ENCODE measurements at places on chromosomes 3 and 15. TPM values are rescaled to one million over a fixed set of nuclear protein-coding genes. Genes with fewer than 3 reads are reported as not detected.
A peak's percentile ranks its signal among the peaks of the same experiment; 100 is the strongest.

- ATAC-seq, result no peak
These were observed 18.2 kb downstream of the SENP8 start for GRCh38 chr15:72136170-72137051.

GRCh38 chr15:43915631-43916325 is 89.0 kb downstream of the WDR76 start:
- ATAC-seq, result no peak

- no peak for ATAC-seq
These were observed 9.3 kb downstream of the RBPMS2 start for GRCh38 chr15:64766058-64766457.

DNA sequence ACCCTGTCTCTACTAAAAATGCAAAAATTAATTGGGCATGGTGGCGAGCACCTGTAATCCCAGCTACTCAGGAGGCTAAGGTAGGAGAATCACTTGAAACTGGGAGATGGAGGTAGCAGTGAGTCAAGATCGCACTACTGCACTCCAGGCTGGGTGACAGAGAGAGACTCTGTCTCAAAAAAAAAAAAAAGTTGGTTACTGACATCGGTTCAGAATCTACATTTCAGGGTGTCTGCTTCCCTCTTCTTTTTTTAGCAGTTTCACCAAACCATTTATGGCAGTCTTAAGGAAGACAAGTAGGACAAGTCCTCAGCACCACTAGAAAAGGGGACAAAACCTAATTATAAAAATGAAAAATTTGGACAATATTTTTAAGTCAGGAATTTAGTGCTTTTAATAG is 3.3 kb upstream of the USP4 start:
- ATAC-seq, result no peak

DNA sequence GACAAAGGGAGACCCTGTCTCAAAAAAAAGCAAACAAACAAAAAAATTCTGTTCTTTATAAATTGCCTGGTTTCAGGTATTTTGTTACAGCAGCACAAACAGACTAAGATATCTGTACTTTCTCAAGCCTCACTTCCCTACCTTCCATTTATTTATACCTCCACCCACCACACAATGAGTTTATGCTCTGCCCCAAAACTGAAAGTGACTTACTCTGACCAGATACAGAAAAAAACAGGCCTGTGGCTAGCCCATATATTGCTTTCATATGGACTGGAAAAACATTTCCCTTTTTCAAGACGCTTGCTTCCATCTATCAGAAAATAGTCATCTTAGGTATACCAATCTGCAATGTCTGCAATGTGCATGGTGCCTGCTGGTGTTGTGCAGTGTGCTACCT is 8.7 kb upstream of the GPD1L start:
- ATAC-seq, result no peak

Gene SMCO1
- total RNA-seq, result not detected

- ATAC-seq, result no peak
These were observed 17.7 kb downstream of the SEC62 start for GRCh38 chr3:169984292-169984691.

GRCh38 chr3:128068156-128068620 is 16.0 kb downstream of the SEC61A1 start:
- ATAC-seq, result no peak

DNA sequence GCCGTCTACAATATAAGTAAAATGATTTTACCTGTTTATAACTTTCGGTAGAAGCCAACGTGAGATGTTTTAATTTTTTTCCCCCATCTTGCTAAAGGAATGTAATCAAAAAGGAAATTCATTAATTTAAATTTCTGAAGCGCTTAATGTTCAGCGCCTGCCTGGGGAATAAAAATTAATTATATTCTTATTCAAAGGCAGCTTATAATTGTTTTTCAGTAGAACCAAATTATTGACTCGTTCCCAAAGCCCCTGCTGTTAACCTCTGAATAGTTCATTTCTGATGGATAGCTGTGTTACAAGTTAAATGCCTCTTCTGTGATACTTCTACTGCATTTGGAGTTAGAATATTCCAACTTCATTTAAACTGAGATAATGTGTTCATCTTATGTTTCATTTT is 51.6 kb downstream of the ARMC8 start:
- ATAC-seq, result no peak

GRCh38 chr3:139355891-139356290 is 12.1 kb downstream of the MRPS22 start:
- no peak for ATAC-seq

Gene GPR171
- 0.32 TPM for total RNA-seq

- ATAC-seq, result no peak
These were observed 15.8 kb downstream of the TGM4 start for GRCh38 chr3:44890258-44890657.

DNA sequence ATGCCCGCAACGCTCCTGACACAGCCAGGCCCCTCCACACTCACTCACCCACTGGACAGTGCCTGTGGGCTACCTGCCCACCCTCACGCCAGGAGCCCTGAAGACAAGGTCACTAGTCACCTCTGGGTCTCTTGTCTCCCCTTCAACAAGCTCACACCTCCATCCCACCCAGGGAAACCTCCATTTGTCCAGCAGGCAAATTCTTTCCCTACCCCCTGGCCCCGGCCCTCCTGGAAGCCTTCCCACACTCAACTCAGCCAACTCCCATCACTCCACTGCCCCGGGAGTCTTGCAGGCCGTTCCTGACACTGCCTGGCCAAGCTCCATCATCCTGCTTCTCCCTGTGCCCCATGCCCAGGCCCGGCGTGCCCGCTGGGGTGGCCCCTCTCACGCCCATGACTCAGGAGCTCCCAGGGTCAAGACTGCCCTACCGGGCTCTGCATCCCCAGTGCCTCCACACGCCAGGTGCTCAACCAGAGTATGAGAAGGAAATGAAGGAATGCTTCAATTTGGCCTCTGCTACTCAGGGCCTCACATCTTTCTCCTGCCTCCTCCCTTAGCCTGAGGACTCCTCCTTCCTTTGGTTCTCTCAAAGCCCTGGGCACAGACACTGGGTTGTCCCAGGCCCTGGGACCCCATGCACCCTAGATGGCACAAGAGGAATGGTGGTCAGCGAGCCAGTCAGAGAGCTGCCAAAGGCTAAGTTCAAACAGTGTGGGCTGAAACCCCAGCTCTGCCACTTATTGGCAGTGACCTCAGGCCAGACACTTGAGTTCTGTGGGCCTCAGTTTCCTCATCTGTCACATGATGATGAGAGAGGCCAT is 88.6 kb downstream of the SEC22A start:
- no peak for ATAC-seq

DNA sequence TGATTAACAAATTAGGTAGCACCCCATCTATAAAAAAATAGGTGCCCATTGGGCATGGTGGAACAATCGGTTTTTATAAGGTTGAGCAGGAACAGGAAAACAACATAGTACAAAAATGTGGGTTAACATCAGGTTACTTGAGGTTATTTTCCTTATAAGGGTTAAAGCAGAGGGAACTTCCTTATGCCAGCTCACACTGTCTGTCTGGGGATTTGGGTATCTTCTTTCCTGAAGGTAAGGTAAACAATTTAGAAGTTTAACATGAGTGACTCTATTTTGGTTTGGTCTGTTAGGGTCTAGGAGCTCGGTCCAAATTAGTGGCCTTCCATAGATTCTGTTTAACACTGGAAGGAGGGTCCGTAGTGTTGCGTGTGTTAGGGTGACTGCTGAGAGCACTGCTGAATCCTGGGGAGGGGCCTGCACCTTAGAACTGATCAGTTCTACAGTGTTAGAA is 14.7 kb downstream of the CHD2 start:
- ATAC-seq, result peak; percentile 58

GRCh38 chr3:194220901-194221326 is 85.0 kb downstream of the HES1 start:
- no peak for ATAC-seq

- no peak for ATAC-seq
These were observed 730.2 kb downstream of the TUSC7 start for GRCh38 chr3:117439812-117440211.

Gene GOLGA8A
- total RNA-seq, result 10.6 TPM

GRCh38 chr3:64957408-64958198 is 269.8 kb upstream of the ADAMTS9 start:
- ATAC-seq, result no peak

DNA sequence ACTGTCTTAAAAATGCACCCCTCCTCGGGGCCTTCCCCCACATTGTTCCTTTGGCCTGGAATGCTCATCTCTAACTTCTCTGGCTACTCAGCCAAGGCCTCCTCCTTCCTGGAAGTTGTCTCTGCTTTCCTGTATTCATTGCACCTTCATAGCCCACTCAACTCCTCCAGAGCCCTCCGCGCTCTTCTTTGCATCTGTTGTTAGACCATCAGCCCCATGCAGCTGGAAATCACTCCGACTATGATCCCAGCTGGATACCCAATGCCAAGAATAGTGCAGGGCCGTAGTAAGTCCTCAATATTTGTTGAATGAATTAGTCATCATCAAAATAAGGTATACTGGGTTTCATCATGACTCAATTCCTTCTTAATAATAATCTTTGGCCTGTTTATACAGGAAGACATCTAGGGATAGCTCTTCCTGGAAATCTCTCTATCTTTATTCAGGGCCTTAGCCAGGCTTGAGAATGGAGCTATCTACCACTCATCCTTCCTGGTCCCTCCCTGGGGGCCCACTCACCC is 112.7 kb downstream of the SYNPR start:
- ATAC-seq, result no peak

DNA sequence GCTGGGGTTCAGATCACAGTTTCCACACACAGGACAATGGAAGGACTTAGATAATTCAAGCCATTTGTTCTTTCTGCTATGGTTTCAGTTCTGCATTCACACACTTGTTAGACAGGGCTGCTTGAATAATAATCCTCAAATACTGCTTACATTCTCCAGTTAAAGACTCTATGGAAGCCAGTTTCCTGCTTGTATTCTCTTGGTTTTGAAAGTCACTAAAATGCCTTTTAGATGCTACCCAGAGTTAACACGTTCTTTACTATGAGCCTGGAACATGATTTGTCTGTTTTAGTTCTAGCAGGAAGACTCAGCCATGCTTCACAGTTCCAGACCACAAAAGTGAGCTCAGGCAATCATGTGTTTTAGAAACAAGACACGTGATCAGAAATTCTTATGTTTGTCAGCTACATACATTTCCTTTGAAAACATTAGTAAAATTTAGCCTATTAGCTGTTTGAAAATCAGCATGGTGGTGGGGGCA is 152.4 kb downstream of the LEKR1 start:
- peak; percentile 32 for ATAC-seq

- ATAC-seq, result peak; percentile 37
These were observed 216.0 kb downstream of the TLE3 start for GRCh38 chr15:69881766-69882165.

DNA sequence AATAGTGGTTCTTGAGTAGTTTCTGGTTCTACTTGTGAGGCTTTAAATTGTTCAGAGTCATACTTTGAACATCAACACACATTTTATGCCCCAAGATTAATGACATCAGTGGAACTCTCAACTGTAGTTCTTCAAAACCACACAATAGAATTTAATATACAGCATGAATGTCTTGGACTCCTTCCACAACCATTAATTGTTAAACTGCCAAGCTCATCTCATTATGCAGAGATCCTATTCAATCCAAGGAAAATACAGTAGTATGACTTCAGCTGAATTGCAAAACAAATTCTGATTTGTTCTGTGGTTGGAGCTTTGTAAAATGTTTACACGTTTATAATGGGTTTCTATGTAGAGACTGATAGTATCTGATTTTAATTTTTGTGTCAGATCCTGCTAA is 199.2 kb upstream of the SLC2A2 start:
- peak; percentile 83 for ATAC-seq

GRCh38 chr3:134361162-134361835 is 12.9 kb downstream of the AMOTL2 start:
- ATAC-seq, result no peak

- ATAC-seq, result no peak
These were observed 35.0 kb downstream of the MTMR10 start for GRCh38 chr15:30956216-30957124.

DNA sequence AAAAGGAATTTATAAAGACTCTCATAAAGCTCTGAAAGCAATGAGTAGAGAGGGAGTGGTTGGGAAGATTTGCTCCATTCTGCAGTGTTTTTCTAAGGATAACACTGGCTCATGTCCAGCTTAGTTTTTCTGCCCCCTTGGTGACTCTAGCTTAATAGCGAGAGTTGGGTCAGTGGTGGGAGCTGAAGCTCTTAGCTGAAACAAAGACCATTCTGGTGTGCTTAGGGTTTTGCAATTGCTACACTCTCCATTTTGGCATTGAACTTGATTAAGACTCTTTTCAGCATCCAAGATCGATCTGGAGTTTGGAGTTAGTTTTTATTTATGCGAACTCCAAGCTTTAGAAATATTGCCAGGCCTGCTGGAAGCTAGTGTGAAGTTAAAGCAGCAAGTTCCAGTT is 98.0 kb downstream of the ATG7 start:
- ATAC-seq, result no peak

GRCh38 chr3:37543666-37544065 is 318.0 kb upstream of the CTDSPL start:
- ATAC-seq, result peak; percentile 49

DNA sequence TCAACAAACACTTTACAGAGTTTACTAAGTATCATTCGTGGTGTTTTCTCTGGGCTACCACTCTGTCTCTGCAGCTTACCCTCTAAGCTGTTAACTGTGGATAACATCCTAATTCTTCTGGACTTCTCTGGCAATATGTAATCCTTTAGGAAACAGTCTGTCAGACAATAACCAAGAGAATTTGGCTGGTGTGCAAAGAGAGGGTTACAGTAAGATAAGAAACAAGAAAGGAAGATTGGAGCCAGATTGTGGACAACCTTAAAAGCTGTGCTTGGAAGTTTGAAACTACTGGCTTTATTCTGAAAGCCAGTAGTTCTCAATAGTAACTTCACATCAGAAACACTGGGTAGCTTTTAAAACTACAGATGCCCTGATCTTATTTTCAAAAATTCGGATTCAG is 778 bp downstream of the ARL6 start:
- ATAC-seq, result no peak

- peak; percentile 46 for ATAC-seq
These were observed 728 bp downstream of the CRTC3 start for GRCh38 chr15:90530250-90531051.

DNA sequence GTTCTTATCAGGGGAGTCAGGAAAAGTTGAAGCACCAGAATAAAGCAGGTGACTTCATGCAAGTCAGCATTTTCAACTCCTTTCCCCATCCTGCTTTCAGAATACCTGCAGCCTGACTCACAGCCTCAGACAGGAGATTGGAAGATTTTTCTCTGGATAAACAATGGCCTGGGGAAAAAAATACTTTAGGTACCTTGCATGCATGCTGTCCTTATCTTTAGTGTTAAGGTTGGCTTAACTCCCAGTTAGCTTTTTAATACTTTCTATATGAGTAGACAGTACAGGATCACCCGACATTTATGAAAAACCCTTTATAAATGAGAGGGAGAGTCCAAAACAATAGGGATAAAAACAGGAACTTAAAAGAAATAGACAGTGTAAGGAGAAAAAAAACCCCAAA is 53.6 kb downstream of the PAK2 start:
- ATAC-seq, result peak; percentile 79

- no peak for ATAC-seq
These were observed 56.8 kb downstream of the KAT2B start for GRCh38 chr3:20097015-20097414.

Gene FGF12
- total RNA-seq, result 0.72 TPM

Gene DAZL
- total RNA-seq, result not detected

Gene UCN2
- total RNA-seq, result 2.2 TPM

- ATAC-seq, result peak; percentile 35
These were observed 461.3 kb upstream of the NAALADL2 start for GRCh38 chr3:174397848-174398247.

- no peak for ATAC-seq
These were observed 139.9 kb downstream of the SRGAP3 start for GRCh38 chr3:9109568-9109914.
